MV-4-11 (cell line): ENCODE measurements at places on chromosomes 11 and 22.
A peak's percentile ranks its signal among the peaks of the same experiment; 100 is the strongest.

DNA sequence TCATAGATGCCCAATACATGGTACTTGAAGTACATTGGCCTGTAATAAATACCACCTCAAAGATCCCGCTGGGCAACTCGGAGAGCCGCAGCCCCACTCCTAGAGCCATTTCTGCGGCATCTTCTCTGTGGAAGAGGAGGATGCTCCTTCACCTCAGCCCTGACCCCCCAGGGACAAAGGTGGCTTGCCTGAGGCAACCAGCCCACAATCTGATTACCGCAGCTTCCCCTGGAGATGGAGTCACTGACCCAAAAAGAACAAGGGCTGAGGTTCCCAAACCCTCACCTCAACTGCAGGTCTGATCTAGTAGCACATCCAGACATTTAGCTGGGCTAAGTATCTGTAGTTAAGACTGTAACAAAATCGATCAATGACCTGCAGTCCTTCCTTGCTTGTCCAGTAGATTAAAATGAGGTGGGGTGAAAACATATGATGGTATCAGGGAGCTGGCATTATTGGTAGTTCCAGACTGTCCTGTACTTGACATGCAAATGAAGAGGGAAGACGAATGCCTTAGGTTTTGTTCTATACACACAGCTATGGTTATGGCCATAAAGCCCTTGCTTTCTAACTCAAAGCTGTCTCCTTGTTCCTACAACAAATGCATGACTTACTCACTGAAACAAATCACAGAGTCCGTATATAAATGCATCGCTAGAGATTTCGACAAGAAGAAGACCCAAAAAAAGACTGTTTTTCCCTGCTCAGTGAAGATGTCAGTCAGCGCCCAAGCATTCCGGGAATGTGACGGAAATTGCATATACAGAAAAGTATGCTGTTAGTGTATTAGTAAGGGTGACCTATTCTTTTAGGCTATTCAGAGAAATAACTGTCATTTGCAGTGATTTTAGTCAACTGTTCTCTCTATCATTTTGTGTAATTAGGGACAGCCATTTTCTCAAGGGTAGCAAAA lies 33.7 kb downstream of the C11orf71 start:
- no peak for DNase-seq

GRCh38 chr11:77409046-77409445 lies 64.8 kb downstream of the PAK1 start:
- DNase-seq, result peak; percentile 55

GRCh38 chr22:41215409-41215808 lies 10.3 kb downstream of the L3MBTL2 start:
- DNase-seq, result no peak

GRCh38 chr22:40426594-40427333 lies 56.4 kb downstream of the SGSM3 start:
- no peak for DNase-seq

DNA sequence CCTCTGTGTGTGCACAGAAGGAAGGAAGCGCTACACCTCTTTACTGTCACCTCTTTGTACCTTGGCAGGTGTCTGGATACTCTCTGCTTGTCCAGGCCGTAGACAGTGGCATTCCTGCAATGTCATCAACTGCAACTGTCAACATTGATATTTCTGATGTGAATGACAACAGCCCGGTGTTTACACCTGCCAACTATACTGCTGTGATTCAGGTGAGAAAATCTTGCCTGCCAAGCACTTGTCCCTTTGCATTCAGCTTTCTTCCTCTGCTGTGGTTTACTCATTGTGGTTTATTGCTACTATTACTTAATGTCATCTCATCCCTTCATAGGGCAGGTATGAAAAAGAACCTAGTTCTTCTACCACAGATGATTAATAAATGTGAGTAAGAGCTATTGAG lies 131.9 kb upstream of the MTNR1B start:
- no peak for DNase-seq

GRCh38 chr11:79374727-79375126 lies 66.1 kb downstream of the TENM4 start:
- no peak for DNase-seq

- no peak for DNase-seq
Observed at GRCh38 chr22:38513063-38513462, 7.0 kb upstream of the DDX17 start.

DNA sequence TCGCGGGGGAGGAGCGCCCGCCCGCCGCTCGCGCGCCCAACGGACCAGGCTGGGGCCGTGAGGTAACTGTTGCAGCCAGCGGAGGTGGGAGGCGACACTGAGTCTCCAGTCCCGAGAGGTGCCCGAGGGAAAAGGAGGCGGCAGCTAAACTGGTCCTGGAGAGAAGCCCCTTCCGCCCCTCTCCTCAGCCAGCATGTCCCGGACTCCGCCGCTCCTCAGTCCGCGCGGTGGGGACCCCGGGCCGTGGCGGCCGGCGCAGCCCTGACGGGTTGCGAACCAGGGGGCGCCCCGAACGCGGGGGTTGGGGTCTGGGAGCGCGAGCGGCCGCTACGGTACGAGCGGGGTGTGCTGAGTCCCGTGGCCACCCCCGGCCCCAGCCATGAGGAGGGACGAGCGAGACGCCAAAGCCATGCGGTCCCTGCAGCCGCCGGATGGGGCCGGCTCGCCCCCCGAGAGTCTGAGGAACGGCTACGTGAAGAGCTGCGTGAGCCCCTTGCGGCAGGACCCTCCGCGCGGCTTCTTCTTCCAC lies at the start of gene PDE3B:
Gene PDE3B, plus strand, starts transcription at position 108 of the 529 bp plus-strand sequence. Its CDS starts 272 bp downstream, at position 380.
- DNase-seq, result peak; percentile 74

DNA sequence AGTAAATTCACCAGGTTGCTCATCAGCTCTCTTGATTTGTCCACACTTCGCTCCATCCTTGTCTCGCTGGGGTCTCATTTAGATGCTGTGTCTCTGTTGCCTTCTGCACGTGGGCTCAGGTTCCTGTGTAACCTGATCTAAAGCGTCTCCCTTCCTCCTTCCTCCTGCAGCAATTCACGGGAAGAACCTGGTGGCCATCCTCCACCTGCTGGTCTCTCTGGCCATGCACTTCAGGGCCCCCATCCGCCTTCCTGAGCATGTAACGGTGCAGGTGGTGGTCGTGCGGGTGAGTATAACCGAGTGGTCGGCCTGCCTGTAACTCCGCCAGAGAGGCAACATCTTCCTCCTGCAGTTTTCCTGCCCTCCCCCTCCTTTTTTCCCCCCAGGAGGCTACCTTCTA lies 48.0 kb upstream of the PARVG start:
- no peak for DNase-seq

DNA sequence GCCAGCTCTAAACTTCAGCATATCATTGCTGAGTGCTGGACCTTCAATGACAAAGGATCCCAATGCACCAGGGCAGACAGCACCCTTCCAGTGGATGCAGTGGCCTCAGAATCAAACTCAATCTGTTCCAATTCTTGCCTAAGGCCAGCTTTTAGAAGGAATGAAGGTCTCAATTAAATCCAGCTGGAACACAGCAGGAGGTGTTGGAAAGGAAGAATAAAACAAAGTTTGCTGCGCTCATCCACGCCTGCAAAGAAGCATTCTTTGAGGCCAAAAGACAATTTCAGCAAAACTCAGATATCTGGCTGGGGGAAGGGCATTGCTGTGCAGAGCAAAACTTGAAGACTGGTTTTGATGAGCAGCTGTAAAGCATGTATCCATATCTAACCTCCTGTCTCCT lies 120.7 kb downstream of the CCDC81 start:
- no peak for DNase-seq

- no peak for DNase-seq
Observed at GRCh38 chr11:11292839-11293238, 60.2 kb downstream of the CSNK2A3 start.

GRCh38 chr11:113338730-113339129 lies 24.3 kb downstream of the TTC12 start:
- DNase-seq, result no peak

DNA sequence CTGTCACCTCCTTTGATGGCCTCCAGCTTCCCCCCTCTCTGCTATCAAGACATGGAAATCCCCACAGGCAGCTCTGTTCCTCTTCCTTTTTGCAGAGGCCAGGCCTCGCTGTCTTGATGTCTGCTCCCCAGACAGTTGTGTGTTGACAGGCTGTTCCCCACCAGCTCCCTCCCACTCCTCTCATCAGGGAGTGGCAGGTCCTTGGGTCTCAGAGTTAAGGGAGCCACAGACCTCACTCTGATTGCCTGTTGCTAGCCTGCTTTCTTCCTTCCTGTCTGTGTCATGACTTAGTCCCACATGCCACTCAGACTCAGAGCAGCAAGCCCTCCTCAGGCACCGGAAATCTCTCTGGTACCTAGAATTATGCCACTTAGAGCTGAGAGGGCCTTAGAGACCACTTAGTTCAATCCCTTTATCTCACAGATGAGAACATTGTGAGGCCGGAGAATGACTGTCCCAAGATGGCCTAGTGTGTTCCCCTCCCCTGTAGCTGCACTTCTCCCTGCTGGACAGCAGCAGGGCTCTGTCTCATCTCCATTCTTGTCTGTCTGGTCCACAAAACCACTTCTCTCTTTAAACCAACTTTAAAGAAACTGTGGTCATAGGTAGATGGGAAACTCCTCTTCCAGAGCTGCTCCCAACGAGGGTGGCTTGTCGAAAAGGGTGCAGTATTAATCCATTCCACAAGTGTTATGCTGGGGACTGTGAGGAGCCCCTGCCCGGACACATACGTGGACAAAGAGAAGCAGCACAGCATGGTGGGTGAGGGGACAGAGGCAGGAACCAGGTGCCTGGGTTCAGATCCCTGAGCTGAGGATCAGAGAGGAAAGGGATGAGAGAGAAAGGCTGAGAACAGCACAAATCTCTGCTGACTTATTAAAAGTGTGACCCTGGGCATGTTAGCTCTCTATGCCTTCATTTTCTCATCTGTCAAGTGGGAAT lies 4.2 kb downstream of the AMPD3 start:
- peak; percentile 76 for DNase-seq

GRCh38 chr11:72599325-72600117 lies 74.7 kb downstream of the PDE2A start:
- no peak for DNase-seq

DNA sequence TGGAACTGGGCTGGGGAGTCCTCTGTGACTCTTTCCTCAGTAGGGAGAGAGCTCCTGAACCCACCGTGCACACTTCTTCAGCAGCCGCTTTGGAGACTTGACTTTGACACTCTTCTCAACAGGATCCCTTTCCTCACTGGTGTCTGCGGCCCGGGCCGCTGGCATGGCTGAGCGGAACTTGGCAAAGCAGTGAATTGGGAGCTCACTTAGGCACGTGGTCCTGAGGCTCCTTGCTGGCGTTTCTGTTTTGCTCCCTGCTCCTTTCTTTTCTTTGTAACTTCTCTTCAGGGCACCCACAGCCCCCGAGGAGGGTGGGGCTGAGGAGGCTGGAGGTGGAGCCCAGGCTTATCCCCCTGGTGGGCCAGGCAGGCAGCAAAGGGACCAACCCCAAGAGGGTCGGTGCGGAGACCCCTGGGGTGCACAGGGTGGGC lies 8.4 kb upstream of the KCNQ1OT1 start:
- no peak for DNase-seq

GRCh38 chr22:33053323-33053722 lies 4.9 kb downstream of the SYN3 start:
- no peak for DNase-seq

GRCh38 chr11:76234021-76234415 lies 27.7 kb upstream of the WNT11 start:
- peak; percentile 53 for DNase-seq

GRCh38 chr11:17760102-17761029 lies 25.8 kb downstream of the KCNC1 start:
- DNase-seq, result no peak

DNA sequence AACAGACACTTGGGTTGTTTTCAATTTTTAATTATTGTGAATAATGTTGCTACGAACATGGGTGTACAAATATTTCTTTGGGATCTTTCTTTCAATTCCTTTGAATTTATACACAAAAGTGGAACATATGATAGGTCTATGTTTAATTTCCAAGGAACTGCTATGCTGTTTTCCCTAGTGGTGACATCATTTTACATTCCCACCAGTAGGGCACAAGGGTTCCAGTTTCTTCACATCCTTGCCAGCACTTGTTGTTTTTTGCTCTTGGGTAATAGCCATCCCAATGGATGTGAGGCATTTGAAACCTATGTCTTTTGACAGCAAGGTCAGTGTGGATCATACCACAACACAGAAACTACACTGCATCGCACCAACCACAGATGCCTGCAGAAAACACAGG lies 41.8 kb upstream of the SCN3B start:
- no peak for DNase-seq

DNA sequence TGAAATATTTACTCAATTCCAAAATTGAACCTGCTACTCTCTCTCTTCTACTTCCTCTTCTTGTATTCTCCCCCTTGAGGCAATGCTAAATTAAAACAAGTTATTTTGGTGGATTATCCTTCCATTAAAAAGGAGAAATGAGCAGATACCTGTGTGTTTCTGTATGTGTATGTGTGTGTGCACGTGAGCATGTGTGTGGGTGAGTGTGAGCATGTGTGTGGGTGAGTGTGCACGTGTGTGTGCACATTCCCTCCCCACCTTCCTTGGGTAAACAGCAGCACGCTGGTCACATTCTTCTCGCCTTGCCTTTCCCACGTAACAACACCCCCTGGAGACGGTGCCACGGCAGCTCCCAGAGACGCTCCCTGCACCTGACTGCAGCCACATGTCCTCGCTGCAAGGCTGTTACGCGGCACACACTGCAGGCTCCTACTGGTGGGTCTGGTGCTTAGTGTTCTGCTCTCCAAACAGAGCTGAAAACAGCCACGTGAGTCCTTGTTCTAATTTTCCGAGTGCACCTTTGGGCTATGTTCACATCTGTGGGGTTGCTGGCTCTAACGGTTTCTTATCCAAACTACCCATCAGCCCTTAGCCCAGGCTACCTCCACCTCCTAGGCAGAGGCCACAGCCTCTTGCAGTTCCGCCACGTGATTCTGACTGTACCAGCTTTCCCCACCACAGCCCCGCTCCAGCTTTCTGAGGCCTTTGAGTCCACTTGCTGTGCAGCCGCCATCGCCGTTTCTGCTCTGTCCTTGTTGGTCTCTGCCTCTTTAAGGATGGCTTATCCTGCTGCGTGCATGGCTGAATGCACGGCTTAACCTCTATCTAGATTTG lies 123.4 kb downstream of the CTTN start:
- peak; percentile 30 for DNase-seq

DNA sequence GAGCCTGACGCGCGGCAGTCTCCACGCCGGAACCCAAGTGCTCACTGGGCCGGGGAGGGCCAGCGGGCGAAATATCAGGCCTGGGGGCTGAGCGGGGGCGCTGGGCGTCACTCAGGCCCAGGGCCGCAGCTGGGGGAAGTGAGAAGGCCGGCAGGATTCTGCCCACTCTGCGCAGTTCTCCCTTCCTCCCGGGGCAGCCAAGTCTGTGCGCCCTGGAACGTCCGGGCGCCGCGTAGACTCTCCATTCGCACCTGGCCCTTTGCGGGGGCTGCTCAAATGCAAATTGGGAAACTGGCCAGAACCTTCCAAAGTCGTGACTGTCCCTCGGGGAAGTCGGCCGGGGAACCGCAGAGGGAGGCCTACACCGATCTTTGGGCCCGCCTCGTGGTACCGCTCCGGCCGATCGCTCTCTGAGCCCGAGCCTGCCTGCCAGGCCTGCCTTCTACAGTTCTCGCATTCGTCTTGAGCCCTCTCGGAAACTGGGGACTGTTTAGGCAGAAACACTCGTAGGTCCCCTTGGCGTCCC lies 2.2 kb upstream of the SLC6A5 start:
- DNase-seq, result no peak

- no peak for DNase-seq
Observed at GRCh38 chr11:58775066-58775708, 43.4 kb upstream of the GLYAT start.
